Stimulated activated CD8-positive, alpha-beta memory T cell treated with anti-CD3 and anti-CD28 coated beads, Interleukin-4, amount 100 ng/mL, for 1 hour (primary cell): ENCODE measurements at places on chromosomes 11 and 22.
A peak's percentile ranks its signal among the peaks of the same experiment; 100 is the strongest.

GRCh38 chr11:61503135-61503770 lies 5.3 kb upstream of the LRRC10B start:
- DNase-seq, result no peak

DNA sequence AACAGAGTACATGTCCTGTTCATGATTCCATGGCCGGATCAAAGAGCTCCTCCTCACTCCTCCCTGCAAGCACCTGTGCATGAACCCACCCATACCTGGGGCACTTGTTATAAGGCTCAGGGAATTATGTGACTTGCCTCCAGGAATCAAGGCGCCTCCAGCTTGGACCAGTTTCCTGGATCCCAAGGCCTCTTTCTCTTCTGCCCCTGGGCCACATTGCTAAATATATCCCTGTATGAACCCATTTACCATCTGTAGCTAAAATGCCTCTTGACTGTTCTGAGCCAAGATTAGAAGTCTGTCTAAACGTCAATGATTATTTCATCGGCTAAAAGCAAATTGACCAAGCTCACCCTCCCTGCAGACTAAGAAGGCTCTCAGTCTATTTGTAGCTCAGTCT lies 135.6 kb downstream of the KIRREL3 start:
- no peak for DNase-seq

- no peak for DNase-seq
Measured at GRCh38 chr11:79762279-79762921, 321.6 kb upstream of the TENM4 start.

DNA sequence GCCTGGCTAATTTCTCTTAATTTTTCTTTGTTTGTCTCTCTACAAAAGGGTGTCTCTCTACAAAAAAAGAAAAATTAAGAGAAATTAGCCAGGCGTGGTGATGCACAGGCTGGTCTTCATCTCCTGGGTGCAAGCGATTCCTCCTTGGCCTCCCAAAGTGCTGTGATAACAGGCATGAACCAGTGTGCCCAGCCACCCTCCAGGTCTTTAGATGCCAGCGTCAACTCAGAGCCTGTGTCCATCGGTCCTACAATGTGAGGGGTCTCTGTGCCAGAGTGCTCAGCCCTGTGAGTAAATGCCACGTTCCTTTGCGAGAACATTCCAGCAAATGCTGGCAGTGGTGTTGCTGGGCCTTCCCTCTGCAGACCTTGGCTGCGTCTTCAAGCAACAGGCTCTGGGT lies 62.7 kb downstream of the IGF2 start:
- no peak for DNase-seq

DNA sequence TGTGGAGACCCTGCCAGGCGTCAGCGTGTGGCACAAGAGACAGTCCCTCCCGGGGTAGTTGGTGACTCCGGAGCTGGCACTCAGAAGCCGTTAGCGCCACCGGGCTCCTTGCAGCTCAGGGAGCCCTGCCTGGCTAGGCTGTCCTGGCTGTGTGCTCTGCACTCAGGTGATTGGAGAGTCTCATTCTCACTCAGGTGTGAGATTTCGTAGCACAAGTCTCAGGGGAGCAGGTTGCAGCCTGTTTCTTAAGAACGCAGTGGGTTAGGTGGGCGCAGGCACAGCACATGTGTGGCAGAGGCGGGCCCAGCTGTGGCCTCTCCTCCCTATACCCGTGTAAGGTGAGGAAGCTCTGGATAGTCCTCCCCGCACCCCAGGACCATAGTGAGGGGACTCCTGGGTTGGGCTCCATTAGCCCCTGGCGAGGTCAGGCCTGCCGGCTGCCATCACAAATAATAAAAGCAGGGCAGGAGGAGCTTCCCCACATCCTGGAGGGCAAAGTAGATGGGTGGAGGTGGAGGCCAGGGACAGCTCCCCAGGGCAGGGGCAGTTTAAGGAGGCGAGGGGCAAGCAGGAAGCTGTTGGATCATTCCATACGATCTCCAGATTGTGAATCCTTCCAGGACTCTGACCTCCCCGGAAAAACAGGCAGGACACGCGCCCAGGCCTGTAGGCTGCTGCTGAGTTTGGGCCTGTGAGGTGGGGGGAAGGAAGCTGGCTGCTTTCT lies 39.4 kb downstream of the SBF1 start:
- DNase-seq, result no peak

DNA sequence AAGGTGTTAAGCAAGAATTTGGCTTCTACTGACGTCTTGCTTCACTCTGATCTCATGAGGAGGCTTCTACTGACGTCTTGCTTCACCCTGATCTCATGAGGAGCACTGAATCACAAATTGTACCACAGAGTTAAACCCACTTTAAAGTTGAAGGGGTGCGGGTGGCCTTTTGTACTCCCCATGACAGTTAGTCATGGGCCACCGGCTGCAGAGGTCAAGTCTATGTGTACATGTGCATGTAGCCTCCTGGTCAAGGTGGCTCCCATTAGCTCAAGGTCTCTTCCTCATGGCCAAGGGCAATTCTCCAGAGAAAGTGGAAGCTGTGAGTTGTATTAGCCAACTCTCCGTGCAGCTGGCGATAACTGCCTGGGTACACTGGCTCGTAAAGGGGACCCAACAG lies 23.1 kb upstream of the FZD4 start:
- no peak for DNase-seq

GRCh38 chr22:22213231-22213630 lies 31.4 kb upstream of the VPREB1 start:
- no peak for DNase-seq

- no peak for DNase-seq
Measured at GRCh38 chr11:36657610-36658267, 59.7 kb upstream of the RAG2 start.

DNA sequence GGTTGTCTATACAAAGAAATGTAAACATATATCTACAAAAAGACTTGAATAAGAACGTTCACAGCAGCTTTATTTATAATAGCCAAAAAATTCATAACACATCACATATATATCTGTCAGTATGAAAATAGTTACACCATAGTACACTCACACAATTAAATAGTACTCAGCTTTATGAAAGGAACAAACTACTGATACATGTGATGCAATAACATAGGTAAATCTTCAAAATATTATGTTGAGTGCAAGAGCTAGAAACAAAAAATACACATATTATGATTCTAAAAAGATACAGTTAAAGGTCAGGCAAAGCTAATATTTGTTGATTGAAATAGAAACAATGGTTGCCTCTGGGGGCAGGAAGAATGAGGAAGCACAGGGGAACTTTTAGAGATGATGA lies 6.6 kb downstream of the MRGPRX2 start:
- no peak for DNase-seq

GRCh38 chr22:46791201-46791731 lies 28.8 kb downstream of the TBC1D22A start:
- DNase-seq, result peak; percentile 46

DNA sequence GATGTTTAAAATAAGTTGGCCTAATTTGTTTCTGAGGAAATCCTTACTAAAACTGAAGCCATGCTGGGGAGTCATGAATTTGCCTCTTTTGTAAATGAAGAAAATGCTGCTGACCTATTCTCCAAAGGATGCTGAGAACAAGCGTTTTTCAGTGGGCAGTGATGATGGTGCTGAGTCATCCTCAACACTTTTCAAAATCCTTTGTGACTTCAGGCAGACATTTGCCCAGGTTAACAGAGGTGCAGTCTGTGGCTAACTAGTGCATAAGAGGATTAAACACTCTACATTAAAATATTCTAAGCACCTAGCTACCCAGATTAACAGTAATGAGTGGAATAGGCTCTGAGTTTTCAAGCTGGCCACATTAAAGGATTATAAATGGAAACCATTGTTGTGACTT lies 509.0 kb downstream of the DLG2 start:
- DNase-seq, result no peak
